ENCODE measurements at places on chromosomes 2 and 18. TPM values are rescaled to one million over a fixed set of nuclear protein-coding genes. Genes with fewer than 3 reads are reported as not detected.

MALT1 gene
- total RNA-seq = 33.4 TPM

DNA sequence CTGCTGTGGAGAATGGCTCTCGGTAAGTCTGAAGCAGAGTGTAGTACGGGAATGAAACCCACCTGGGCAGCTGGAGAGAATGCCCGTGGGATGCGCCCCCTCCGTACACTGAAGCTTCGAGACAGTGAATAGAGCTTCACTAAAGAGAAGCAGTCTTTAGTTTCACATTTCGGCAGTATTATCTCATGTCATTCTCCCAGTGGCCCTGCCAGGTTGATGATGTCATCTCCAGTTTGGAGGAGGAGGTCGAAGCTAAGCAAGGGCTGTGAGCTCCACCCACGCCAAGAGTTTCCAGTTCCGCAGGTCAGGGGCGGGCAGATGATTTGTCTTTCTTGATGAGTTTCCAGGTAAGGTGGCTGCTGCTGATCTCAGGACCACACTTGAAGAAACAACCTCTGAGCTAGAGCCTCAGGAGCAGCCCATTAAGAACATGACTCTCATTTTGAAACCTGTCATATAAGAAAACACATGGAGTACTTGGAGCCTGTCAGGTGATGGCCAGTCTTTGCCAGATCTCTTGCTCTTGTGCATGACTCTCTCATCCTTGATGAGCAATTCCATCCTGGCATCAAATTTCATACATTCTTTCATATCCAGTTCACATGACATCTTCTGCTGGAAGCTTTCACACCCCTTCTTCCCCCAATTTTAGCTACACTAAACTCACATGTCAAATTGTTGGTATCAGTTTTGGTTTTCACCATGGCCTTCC is 475.0 kb downstream of the RNF144A start:
- no peak for DNase-seq

PSMA8 gene
- total RNA-seq = not detected

DNAH7 gene
- total RNA-seq = 21.7 TPM

DNA sequence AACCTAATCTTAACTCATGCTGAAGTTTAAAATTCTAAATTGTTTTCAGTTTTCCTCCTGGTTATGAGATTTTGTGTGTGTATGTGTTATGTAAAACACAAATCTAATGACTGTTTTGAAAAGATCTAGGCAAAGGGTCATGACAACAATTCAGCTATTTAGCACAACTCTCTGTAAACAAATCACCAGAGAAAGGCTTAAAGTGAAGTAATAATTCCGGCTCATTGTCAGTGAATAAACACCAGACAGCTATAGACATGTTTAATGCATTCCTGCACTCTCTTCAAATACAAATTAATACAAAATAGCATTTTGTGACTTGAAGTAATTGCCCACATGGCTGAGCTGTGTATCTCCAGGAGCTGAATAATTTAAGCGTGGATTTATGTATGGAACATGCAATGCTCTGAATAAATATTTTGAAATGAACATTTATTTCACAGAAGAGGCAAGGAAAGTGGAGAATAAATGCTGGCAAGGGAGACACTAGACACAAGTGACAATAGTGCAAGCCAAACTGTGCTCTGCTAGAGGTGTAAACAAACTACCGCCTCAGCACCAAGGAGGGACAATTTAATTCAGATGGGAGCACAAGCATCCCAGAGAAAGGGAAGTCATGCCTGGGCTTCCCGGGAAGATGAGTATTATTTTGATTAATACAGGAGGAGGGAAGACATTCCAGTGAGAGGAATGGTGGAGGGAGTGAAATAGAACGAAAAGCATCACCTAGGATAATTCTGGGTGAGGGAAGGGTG is 133.6 kb upstream of the XPO1 start:
- DNase-seq = no peak

PROKR1 gene
- not detected for total RNA-seq

DNA sequence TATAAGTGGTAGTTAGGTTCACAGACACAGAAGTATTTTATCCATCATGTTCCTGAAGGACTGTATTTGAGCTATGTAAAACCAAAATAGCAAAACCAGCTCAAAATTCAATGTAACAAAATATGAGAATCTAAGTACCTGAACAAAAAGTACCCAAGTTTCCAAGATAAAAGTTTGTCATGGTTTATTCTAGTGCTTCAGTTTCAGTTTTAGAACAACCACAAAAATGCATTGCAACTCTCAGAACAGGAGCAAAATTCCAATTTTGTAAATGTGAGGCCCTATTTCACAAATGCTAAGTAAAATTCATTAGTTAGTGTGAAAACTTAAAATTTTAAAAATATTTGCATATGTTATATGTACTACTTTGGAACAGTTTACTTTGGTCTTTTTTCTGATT is 5.0 kb upstream of the ALPK2 start:
- DNase-seq = no peak

GRCh38 chr18:33135951-33136660 is 304.4 kb downstream of the CCDC178 start:
- DNase-seq = no peak

DNA sequence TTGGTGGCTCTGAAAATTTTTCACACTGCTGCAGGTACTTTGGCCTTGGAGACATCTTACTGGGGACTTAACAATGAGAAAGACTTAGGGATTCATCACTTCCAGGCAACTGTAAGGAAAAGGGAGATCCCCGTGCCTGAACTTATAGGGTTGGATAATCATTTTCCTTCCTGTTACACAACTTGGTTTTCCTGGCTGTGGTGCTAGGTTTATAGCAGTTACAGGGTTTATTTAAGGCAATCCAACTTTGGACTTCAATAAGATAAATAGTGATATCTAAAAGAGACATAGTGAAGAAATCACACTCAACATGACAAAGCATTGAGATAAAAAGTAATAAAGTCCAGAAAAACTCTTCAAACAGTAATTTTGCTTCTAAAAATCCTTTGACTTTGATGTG is 70.2 kb upstream of the RAPH1 start:
- no peak for DNase-seq

GRCh38 chr2:5818961-5819600 is 126.9 kb downstream of the SOX11 start:
- DNase-seq = no peak

DNA sequence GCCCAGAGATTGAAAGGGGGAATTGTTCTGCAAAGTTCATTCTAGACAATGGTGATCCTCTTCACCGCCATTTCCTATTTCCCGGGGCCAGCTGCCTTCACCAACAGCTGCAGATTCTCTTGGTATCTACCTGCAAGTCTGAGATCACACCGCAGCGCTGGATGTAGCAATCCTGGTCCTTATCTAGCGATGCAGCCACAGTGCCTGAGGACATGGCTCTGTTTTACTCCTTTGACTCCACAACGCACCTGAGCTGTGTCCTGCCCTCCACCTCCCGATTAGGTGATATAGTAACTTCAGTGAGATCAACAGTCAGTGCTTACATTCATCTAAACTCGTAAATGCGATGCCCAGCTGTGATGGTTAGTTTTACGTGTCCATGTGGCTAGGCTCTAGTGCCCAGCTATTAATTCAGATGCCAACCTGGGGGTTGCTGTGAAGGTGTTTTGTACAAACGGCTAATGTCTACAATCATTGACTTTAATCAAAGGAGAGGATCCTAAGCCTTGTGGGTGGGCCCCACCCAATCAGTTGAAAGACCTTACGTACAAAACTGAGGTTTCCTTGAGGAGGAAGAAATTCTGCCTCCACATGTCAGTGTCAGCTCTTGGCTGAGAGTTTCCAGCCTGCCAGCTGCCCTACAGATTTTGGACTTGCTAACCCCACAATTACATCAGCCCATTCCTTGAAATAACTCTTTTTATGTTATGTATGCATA is 189.8 kb downstream of the SH3BP4 start:
- DNase-seq = no peak

- DNase-seq = no peak
Observed at GRCh38 chr18:500632-501405, at the start of gene COLEC12. Gene COLEC12, minus strand, starts transcription at chr18:500701. Its CDS starts 187 bp downstream, at chr18:500514.

DNA sequence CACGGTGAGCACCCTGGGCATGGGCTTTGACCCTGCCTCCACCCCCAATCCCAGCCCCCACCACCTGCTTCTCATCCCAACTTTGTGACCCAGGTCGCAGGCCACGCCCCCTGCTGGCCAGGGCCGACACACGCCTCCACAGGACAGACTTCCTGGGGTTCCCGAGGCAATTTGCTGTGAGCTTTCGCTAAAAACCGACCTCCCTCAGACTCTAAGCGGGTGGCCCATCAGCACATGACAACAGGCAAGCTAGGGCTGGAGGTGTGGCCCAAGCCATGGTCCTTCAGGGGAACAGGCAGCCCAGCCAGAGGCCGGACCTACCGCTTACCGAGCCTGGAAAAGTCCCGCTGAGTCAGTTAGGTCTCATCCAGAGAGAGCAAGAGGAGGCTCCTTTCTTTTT is 31.9 kb downstream of the C1QL2 start:
- DNase-seq = no peak

IMMT gene
- 75.2 TPM for total RNA-seq

- DNase-seq = peak; percentile 52
Observed at GRCh38 chr2:204325468-204325867, 219.8 kb upstream of the PARD3B start.

GRCh38 chr2:182068811-182069210 is 83.2 kb downstream of the PPP1R1C start:
- DNase-seq = no peak

DNA sequence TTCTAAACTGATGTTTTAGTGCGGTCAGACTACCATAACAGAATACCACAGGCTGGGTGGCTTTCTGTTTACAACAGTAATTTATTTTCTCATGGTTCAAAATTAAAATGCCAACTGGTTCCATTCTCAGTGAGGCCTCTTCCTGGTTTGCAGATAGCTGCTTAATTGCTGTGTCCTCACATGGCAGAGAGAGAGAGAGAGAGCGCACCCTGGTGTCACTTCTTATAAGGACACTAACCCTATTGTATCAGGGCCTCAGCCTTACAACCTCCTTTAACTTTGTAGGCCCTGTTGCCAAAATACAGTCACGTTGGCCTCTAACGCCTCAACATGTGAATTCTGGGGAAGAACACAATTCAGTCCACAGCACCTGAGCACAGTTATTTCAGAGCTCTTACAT is 37.5 kb upstream of the ZNF385B start:
- DNase-seq = no peak

GRCh38 chr2:129334696-129335410 is 644.6 kb upstream of the RAB6C start:
- DNase-seq = no peak

L3MBTL4 gene
- 37.1 TPM for total RNA-seq

- no peak for DNase-seq
Observed at GRCh38 chr18:8117006-8117371, 492.2 kb upstream of the RAB12 start.

ARL6IP6 gene
- total RNA-seq = 14.1 TPM

DNA sequence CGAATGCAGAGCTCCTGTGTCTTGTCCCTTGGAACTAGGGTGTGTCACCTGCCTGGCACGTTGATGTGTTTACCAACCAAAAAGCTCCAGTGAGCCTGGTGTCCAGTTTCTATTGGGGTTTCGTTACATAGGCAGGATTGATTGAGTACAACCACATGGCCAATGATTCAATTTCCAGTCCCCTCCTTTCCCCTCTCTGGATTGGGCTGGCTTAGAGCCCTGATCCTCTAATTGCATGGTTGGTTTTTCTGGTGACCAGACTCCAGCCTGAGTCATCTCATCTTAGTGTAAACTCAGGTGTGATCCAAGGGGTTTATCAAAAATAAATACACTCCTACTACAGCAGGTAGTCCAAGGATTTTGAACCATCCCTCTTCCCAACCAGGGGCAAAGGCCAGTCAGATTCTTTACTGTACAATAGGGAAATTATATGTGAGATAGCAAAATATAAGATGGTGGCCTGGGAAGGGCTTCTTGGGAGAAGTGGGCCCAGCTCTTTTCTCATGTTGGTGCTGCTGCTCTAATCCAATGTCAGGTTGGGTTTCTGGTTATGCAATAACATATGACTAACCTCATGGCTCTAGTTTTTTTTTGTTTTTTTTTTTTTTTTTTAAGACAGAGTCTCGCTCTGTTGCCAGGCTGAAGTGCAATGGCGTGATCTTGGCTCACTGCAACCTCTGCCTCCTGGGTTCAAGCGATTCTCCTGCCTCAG is 64.7 kb upstream of the MGAT5 start:
- no peak for DNase-seq

DNA sequence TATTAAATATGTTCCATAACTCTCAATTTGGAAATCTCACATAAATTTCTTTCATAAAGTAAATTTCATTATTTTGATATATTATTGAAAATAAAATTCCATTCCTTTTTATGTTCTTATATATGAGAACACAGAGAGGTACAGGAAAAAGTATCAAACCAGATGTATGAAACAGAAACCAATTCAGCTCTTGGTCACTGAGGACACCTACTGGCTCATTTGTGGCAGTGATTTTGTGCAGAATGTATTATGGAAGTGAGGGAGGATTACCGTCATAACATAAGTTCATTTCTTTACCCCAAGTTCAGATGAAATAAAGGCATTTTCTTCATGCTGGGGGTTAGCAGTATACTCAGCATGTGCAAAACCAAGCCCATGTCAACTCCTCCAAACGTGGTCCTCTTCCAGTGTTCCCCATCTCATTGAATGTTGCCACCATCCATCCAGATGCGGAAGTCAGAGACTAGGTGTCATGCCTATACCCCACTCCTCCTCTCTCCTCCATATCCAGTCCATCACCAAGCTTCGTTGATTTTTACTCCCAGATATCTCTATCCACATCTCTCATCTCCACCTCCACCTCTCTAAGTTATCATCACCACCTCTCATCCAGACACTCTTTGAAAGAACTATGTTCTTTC is 41.7 kb upstream of the MALL start:
- DNase-seq = peak; percentile 26

- DNase-seq = no peak
Observed at GRCh38 chr18:79607361-79607952, 72.1 kb upstream of the CTDP1 start.

GRCh38 chr2:55120634-55121359 is 70.5 kb upstream of the RTN4 start:
- peak; percentile 24 for DNase-seq

DNA sequence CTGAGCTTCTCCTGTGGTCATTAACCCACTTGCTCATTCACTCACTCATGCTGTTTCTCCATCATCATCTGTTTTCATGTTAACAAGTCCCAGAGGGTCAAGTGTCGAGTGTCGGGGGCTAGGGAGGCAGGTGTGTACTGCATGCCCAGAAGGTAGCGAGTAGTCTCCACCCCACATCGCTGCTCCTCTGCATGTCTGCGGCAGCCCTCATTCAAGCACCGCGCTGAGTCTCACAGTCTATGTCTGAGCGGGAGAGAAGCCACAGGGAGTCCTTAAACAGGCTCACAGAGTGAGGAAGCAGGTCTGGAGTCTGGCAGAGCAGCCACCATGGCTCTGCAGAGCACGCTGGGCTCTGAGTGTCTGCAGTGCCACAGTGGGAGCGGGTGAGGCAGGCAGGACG is 121.3 kb upstream of the IL1R2 start:
- DNase-seq = no peak

DNA sequence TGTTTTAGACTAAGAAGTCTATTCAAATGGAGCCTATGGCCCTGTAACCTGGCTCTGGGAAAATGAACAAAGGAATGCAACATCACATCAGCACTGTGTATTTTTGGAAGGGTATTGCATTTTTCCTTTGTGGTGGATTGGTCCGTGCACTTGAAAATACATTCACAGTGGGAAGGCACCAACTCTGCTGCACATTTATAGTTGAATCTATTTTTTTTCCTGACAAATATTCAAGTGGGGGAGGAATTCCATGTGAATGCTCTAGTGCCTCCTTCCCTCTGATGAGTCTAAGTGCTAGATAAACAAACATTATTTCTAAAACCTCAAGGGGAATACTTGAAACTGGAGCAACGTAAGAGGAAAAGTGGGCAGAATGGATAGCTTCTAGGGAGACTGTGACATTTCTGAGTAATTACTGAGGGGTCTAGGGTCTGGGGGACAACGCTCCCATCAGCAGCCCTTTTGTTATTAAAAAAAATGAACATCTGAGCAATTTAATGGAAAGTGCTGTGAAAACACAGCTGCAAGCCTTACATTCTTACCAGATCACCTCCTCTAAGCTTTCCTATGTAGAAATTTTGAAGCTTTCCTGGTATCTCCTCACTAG is 208.2 kb downstream of the SLC8A1 start:
- no peak for DNase-seq
